ENCODE measurements at places on chromosomes 1 and 21. TPM values are rescaled to one million over a fixed set of nuclear protein-coding genes. Genes with fewer than 3 reads are reported as not detected.

EDN2 gene
- polyA plus RNA-seq = 0.43 TPM

RGS7 gene
- polyA plus RNA-seq = not detected

AZIN2 gene
- polyA plus RNA-seq = not detected

LAMB3 gene
- polyA plus RNA-seq = 0.18 TPM

CFHR1 gene
- not detected for polyA plus RNA-seq

CELA2A gene
- polyA plus RNA-seq = not detected

TMEM269 gene
- polyA plus RNA-seq = not detected

CD5L gene
- 0.11 TPM for polyA plus RNA-seq

Data from GM12878 (cell line).